Activated B cell treated with CpG ODN at 0.5 μM for 24 hours (primary cell): ENCODE measurements at places on chromosomes 5 and 9. TPM values are rescaled to one million over a fixed set of nuclear protein-coding genes. Genes with fewer than 3 reads are reported as not detected.
A peak's percentile ranks its signal among the peaks of the same experiment; 100 is the strongest.

DNA sequence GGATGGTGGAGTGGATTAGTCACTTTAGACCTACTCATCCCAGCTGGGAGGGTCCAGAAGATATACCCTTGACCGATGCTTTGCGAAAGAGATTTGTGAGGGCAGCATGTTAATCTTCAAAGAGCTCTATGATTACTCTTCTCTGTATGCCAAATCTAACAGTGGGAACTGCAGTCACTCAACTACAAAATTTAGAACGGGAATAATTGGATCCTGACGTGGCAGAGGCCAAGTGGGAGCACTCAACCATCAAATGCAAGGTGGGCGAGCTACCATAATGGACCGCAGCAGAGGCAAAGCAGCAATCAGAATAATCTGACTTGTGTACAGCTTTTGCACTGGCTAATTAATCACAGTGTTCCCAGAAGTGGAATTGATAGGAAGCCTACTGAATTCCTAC is 20.4 kb downstream of the NSA2 start:
- no peaks in the 10 kb centered on the region for H3K27me3 ChIP-seq
- H3K4me1 ChIP-seq = no peaks in the 10 kb centered on the region
- H3K36me3 ChIP-seq = peaks cover 23% of the 10 kb centered on the region
- no peak for DNase-seq
- H3K4me3 ChIP-seq = no peak overlapping the region
- H3K27ac ChIP-seq = no peak overlapping the region

GRCh38 chr5:111404270-111404769 is 108.0 kb downstream of the STARD4 start:
- no peak overlapping the region for H3K27ac ChIP-seq
- H3K27me3 ChIP-seq = no peaks in the 10 kb centered on the region
- no peak for DNase-seq
- H3K4me1 ChIP-seq = no peaks in the 10 kb centered on the region
- H3K36me3 ChIP-seq = no peaks in the 10 kb centered on the region
- H3K4me3 ChIP-seq = no peak overlapping the region

DNA sequence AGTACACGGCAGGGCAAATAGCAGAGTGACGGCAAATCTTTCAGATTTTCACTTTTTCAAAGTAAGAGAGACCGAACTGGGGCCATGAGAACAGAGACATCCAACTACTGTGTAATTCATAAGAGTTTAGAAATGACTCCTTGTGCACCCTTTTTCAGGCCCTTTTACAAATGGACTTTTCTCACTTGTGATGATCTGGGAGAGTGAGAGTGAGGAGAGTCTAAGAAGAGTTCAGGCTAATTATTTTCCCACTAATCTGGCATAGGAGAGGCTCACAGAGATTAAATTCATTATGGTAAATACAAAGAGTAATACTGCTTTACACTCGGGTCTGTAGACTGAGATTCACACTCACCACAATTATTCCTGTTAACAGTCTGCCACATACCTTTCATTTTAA is 880 bp upstream of the CCNG1 start:
- DNase-seq = no peak
- H3K36me3 ChIP-seq = peaks cover 18% of the 10 kb centered on the region
- H3K27me3 ChIP-seq = no peaks in the 10 kb centered on the region
- H3K27ac ChIP-seq = peak overlapping the region; percentile 89
- H3K4me1 ChIP-seq = peaks cover 34% of the 10 kb centered on the region
- H3K4me3 ChIP-seq = peak overlapping the region; percentile 89

DNA sequence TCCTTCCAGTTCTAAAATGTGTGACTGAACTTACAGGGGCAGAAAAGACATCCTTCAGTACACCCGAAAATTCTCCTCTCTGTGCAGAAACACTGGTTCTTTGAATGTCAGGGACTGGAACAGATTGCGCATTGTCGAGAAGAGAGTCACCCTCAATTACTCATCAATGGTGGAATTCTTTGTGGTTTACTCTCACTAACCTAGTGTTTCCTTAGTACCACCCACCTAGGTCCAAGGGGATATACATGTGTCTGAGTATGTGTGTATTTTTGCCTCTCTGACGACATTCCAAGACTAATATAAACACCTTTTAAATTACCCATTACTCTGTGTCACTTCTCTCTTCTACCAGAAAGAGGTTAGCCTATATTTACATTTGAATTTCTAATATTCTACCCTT is 660.8 kb downstream of the TLE1 start:
- no peaks in the 10 kb centered on the region for H3K4me1 ChIP-seq
- H3K27me3 ChIP-seq = no peaks in the 10 kb centered on the region
- H3K27ac ChIP-seq = no peak overlapping the region
- H3K4me3 ChIP-seq = no peak overlapping the region
- no peak for DNase-seq

GRCh38 chr5:137741718-137742117 is 5.8 kb upstream of the KLHL3 start:
- no peaks in the 10 kb centered on the region for H3K36me3 ChIP-seq
- no peaks in the 10 kb centered on the region for H3K27me3 ChIP-seq
- peaks cover 4% of the 10 kb centered on the region for H3K4me1 ChIP-seq
- no peak overlapping the region for H3K4me3 ChIP-seq

DNA sequence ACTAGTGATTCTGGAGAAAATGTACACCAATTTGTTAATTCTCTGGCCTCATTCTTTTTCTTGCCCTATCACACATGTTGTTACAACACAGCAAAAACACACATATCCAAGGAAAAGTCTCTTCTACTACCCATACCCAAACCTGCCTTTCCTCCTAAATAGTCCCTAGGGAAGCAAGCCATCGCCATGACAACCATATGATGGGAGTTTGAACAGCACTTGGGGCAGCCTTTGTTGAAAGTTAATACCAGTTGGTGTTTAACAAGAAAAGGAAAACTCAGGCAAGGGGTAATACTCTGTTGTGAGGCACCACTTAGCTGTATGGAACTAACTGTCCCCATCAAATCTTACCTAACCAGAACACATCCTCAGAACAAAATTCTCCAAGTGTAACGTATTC is 1.7 kb downstream of the TRPM3 start:
- no peaks in the 10 kb centered on the region for H3K36me3 ChIP-seq
- peaks cover 13% of the 10 kb centered on the region for H3K27me3 ChIP-seq
- no peak overlapping the region for H3K4me3 ChIP-seq
- DNase-seq = no peak

The SV2C gene
- total RNA-seq = not detected in 2 replicates
